ENCODE measurements at places on chromosomes 1 and 21.
A peak's percentile ranks its signal among the peaks of the same experiment; 100 is the strongest.

- DNase-seq: no peak
Measured at GRCh38 chr21:38850277-38850951, 44.7 kb downstream of the ETS2 start.

- no peak for DNase-seq
Measured at GRCh38 chr21:35909456-35910223, 150.7 kb downstream of the SETD4 start.

DNA sequence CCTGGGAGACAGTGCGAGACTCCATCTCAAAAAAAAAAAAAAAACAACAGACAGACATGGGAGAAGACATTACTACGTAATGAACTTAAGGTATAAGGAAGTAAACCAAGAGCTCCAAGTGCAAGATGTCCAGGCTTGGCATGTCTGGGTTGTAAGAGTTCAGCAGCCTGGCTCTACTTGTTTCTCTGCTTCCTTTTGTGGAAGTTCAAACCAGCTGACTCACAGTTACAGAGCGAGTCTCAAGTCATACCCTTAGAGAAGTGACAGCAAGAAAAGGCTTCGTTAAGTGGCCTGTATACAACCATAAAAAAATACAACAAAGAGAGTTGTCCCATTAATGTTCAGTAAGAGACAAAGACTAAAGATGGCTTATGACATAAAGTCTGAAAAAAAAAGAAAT, 1.3 kb downstream of the RIT1 start:
- no peak for DNase-seq

- DNase-seq: no peak
Measured at GRCh38 chr1:201138311-201138840, 11.4 kb upstream of the ASCL5 start.

GRCh38 chr1:9086796-9087195, 17.4 kb upstream of the SLC2A5 start:
- no peak for DNase-seq

DNA sequence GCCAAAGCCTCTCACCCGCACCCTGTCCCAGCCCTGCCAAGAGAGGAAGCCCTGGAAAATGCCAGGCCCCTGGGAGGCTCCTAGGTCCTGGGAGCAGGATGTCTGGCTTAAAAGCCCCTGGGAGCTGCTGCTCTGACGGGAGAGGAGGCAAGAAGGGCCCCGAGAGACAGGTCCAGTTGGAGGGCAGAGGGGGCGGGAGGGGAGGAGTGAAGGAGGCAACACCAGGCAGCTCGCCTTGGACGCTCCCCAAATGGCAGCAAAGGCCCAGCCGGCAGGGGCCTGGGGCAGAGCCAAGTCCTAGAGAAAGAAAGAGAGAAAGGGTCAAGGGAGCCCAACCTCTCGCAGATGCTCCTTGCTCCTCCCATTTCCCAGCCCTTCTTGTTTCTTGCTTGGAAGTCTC, 6.8 kb downstream of the ETV3L start:
- DNase-seq: no peak

- no peak for DNase-seq
Measured at GRCh38 chr1:84959294-84959693, 37.6 kb downstream of the MCOLN2 start.

DNA sequence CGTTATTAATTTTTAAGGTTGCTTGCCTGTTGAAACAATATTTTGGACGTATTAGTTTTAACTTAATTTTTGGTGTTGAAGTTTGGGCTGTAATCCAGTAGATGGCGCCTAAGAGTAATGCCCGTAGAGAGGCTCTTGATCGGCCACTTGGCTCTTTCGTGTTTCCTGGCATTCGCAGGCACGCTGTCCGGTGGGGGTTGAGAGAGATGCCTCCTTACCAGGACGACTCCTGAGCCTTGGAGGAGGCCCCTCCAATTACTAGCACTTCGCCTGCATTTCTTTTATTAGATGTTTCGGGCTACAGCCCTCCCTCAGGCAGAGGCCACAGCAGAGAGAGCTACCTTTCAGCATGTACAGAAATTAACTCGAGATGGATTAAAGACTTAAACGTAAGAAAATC, 12.0 kb downstream of the OR2M4 start:
- peak; percentile 32 for DNase-seq

DNA sequence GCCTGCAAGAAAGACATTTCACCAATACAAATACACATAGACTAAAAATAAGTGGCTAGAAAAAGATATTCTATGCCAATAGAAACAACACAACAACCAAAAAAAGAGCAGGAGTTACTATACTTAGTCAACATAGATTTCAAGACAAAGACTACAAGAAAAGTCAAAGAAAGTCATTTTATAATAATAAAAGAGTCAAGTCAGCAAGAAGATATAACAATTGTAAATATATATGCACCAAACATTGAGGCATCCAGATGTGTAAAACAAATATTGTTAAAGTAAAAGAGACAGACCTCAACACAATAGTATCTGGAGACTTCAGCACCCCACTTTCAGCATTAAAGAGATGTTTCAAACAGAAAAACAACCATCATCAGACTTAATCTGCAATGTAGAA, 104.6 kb downstream of the AMY1C start:
- no peak for DNase-seq

- no peak for DNase-seq
Measured at GRCh38 chr1:41408691-41409090, 47.5 kb downstream of the FOXO6 start.

- no peak for DNase-seq
Measured at GRCh38 chr1:117017062-117017461, 15.5 kb downstream of the CD101 start.

DNA sequence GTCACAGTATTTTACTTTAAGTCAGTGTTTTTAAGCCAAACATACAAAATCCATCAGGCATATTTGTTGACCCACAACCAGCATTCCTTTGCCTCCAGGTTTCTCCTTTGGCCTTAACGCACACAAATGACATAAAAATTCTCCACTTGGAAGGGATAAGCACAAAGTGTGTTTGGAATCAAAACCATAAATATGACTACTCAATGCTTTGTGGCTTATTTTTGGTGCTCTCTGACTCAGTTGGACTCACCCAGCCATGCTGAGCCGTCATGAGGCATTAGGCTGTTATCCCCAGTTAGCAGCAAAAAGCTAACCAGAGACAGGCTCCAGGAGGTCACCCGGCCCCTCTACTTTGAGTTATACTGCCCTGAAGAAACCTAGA, 948 bp downstream of the PRUNE1 start:
- DNase-seq: no peak

- DNase-seq: no peak
Measured at GRCh38 chr1:208254862-208255261, 10.7 kb upstream of the PLXNA2 start.

- no peak for DNase-seq
Measured at GRCh38 chr1:115299266-115299665, 38.8 kb downstream of the NGF start.

DNA sequence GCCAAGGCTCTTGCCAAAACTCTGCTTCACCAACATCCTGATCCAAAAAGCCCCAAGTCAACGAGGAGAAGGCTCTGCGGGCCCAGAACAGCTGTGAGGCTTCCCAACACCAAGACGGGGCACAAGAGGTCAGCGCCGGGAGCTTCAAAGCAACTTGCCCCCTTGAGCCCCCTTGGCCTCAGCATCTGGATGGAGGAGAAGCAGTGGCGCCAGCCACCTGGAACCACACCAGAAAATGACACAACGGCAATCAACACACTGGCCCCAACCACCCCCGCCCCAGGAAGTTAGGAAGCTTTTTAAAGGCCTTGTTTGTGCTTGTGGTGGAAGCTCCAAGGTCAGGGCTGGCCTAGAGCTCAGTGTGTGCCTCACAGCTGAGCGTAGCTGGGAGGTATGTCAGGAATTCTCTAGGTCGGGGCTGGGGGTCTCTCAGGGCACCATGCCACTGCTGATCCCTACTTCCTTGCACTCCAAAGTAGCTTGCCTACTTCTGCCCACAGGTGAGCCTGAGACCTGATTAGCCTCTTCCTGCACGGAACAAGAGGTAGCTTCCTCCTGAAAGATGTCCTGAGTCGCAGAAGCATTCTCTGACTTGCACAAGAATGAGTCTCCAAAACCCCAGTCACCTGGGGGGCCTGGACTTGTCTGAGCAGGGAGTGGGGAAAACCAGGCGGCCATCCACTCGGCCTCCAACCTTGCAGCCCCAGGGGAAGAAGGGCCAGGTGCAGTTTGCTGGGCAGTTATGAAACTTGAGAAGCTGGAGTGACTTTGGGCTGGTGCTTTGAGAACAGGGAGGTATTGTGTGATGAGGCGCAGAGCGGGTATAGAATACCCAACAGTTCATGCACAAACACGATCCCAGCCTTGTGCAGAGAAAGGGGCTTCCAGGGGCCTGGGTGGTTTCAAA, 9.7 kb upstream of the SRP9 start:
- DNase-seq: no peak
